H1 (cell line): ENCODE measurements at places on chromosomes 4 and X. TPM values are rescaled to one million over a fixed set of nuclear protein-coding genes. Genes with fewer than 3 reads are reported as not detected.

Gene XPNPEP2
- 0.25 TPM in 1 of 2 replicates, not detected in the other for total RNA-seq

Gene RPA4
- 0.24 and 0.34 TPM in 2 replicates for total RNA-seq

Gene CT47B1
- not detected in 2 replicates for total RNA-seq

Gene TBC1D9
- total RNA-seq: 1.0 and 1.2 TPM in 2 replicates

Gene FAM236B
- not detected in 2 replicates for total RNA-seq

DNA sequence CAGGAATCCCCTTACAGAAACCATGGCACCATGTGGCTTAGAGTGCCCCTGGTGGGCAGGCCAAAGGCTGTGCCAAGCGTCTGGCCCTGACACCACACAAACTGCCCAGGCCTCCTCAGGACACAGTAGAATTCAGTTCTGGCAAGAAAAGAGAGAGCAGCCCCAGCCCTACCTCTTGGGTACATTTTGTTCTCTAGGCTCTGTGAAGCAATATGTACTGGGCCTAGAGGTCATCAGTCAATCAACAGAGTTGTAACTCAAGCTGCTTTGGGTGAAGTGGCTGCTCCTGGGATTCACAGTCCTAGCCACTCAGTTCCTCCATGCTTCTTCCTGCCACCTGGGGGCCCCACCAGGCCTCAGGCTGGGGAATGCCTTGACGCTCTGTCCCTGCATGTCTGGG, 158.1 kb upstream of the MAMLD1 start:
- no peak for DNase-seq

DNA sequence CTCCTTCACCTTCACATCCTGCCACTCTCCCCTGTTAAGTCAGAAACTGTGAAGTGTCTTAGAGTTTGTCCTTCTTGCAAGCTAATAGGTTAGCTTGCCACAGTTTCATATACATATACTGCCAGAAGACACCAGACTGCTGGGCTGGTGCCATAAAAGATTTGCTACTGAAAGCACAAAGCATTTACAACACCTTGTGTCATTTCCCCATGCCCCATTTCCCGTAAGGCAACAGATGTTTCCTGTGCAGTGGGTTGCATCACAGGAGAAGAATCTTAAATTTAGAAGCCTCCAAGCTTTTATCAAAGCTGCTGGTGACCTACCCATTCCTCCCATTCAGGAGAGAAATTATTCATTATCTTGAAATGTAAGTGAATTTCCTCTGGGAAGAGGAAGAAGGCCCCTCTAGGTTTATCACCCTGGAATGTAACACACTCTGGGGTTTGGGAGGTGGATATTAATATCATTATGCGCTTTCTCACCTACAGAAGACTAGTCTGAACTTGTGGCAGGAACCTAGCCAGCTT, 34.5 kb upstream of the RAB33B start:
- DNase-seq: no peak

GRCh38 chrX:101918751-101919150, 13.1 kb downstream of the ZMAT1 start:
- no peak for DNase-seq

DNA sequence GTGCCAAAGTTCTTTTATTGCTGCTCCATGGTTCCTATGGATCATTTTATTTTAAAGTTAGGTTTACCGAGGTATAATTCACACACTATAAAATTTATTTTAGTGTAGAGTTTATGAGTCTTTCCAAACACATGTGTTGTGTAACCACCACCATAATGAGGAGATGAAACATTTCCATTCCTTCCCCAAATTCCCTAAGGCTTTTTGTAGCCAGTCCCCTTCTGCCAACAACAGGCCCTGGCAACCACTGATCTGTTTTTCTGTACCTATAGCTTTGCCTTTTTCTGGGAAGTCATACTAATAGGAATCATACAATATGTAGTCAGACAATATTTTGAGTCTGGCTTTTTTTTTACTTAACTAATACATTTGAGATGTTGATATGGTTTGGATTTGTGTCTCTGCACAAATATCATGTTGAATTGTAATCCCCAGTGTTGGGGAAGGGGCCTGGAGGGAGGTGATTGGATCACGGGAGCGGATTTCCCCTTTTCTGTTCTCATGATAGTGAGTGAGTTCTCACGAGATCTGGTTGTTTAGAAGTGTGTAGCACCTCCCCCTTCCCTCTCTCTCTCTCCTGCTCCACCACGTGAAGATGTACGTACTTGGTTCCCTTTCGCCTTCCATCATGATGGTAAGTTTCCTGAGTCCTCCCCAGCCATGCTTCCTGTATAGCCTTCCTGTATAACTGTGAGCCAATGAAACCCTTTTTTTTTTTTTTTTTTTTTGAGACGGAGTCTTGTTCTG, 59.6 kb upstream of the DHX15 start:
- no peak for DNase-seq

DNA sequence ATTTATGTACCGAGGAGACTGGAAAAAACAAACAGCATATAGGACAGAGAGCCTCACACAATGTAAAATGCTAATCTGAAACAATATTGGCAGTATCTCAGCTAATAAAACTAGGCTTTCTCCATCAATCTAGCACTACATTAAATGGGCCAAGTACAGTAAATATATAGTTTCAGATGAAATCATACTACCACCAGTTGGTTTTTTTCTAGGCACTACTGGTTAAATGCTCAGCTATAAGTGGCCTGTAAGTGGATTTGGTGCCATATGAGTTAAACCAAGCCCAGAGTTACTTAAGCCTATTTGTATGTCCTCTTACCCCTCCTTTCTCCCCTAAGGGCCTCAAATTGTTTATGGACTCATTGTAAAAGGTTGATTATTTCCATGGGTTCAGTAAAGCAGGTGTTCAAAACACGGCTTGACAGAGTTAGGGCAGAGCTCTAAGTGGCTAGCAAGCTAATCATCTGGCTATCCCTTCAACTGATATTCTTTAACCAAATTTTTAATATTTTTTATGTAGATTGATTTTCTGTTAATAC, 57.5 kb downstream of the FAM13A start:
- DNase-seq: no peak
